Activated T-cell treated with anti-CD3 and anti-CD28 coated beads, Interleukin-2, amount 50 U/mL, for 24 hours (primary cell): ENCODE measurements at places on chromosomes 1 and 21.
A peak's percentile ranks its signal among the peaks of the same experiment; 100 is the strongest.

- no peak for DNase-seq
These were observed 259.8 kb upstream of the CAMK1G start for GRCh38 chr1:209323743-209324142.

GRCh38 chr1:155247667-155248553 is 7.4 kb downstream of the ENTREP3 start:
- no peak for DNase-seq

- DNase-seq = no peak
These were observed 14.7 kb upstream of the GUCA2A start for GRCh38 chr1:42179275-42179674.

GRCh38 chr1:18707696-18708257 is 77.1 kb downstream of the PAX7 start:
- DNase-seq = no peak

GRCh38 chr1:225453797-225454648 is 26.2 kb upstream of the LBR start:
- DNase-seq = peak; percentile 29

DNA sequence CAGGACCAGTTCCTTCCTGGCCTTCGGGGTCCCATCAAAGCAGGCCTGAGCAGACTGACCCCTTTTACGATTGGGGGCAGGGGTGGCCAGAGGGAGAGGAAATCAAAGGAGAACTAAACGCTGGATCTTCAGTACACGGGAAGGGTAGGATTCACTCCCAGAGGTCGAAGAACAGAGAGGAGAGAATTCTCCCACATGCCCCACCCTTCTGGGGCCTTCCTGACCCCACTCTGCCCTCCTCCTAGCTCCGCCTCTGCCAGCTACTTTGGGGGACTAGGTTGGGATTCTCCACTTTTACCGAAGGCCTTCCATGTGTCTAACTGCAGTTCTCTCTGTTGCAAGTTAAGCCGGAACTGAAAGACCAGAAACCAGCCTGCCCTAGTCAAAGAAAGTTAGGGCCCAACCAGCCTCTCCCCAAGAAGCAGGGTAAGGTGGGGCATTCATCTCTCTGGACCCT is 654 bp upstream of the ARHGEF2 start:
- peak; percentile 50 for DNase-seq
